ENCODE measurements at places on chromosomes 16 and 17.

DNA sequence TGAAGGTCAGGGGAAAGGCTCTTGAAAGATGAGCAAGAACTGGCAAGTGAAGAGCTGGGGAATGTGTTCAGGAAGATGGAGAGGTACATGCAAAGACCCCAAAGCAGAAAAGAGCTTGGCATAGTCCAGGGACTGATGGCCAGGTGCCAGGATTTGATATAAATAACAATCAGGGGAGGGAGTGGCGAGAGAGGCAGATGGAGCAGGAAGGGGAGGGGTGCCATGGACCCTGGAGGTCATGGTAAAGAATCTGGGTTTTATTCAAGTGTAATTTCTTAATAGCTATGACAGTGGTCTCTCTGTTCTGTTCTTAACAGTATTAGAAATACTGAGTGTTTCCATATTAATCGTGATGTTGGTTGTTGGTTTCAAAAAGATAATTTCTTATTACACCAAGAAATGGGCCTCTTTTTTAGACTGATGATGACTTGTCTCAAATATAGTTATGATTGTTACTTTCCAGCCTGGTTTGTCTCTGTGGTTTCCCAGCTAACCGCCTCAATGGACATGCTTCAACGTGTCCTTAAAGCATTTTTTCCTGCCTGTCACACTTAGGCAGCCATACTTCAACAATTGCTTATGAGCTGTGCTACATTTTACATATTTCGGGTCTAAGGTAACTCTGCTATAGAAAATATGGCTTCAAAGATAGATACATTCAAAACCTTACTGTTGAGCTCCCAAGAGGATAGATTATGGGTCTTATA lies 49.4 kb downstream of the MYH10 start:
- DNase-seq: no peak

GRCh38 chr17:40622509-40622928 lies 25.1 kb downstream of the SMARCE1 start:
- DNase-seq: no peak

- no peak for DNase-seq
Measured at GRCh38 chr17:17064322-17064721, 22.1 kb downstream of the MPRIP start.

DNA sequence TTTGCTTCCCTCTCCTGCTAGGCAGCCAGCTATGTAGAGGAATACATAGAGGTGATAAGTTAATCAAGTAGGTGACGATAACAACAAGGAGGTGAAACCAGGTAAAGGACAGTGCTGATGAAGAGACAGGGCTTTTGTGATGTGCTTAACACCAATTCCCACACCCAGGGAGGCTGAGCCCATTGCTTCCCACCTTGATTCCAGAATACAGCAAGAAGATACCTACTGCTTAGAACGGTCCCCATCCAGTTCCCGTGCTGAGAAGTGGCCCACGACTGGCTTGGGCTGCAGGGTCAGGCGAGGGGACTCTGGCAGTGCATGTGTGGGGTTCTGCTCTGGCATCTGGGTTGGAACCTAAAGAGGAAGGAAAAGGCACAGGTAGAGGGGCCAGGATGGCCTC lies 16.1 kb upstream of the GFAP start:
- DNase-seq: no peak

GRCh38 chr17:50845240-50846147 lies 10.1 kb downstream of the WFIKKN2 start:
- no peak for DNase-seq

- no peak for DNase-seq
Measured at GRCh38 chr17:56217921-56218320, 64.6 kb downstream of the ANKFN1 start.

GRCh38 chr17:72305472-72305871 lies 184.7 kb downstream of the SOX9 start:
- DNase-seq: no peak

DNA sequence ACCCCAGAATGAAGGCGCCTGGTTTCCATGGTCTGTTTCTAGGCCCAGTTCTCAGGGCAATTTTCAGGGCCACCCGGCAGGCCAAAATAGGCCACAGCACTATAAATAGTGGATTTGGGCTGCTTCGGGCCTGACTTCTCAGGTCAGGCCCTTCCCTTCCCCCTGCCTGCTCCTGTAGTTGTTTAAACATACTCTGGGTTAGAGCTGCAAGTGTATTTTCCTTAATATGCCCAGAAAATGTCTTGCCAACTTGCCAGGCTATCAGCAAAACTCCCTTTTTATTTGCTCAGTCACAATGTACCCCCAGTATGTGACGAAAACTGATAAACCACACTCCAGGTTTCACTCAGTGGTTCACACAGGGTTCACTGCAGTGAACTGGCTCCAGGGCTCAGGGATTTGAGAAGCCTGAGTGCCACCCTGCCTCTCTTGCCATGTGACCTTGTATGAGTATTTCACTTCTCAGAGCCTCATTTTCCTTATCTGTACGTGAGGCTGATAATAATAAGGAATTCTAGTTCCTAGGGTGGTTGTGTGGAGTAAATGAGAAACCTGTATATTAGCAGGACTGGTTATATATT lies 76.5 kb downstream of the GPRC5B start:
- DNase-seq: no peak

DNA sequence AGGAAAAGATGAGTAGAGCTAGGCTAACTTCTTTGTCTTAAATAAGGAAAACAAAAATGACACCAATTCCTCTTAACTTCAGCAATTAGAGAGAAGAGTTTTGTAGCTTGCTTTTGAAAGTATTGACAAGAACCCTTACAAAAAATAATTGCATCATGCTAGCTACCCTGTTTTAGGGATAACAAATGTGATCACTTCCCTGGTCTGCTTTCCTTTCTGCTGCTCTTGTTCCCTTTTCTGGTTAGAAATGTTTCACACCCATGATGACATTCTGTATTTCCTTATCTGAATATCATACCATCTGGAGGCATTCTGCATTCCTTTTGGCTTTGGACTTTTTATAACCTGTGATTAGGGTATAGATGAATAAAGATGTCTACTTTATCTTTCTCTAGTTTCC lies 9.9 kb upstream of the SMIM36 start:
- no peak for DNase-seq

- DNase-seq: no peak
Measured at GRCh38 chr17:29612094-29612403, 10.7 kb downstream of the CORO6 start.

GRCh38 chr16:588639-588888 lies 1.3 kb upstream of the RAB40C start:
- DNase-seq: peak; percentile 21

Data from NCI-H1092 (cell line).